ENCODE measurements at places on chromosomes 7 and 10. TPM values are rescaled to one million over a fixed set of nuclear protein-coding genes. Genes with fewer than 3 reads are reported as not detected.

DNA sequence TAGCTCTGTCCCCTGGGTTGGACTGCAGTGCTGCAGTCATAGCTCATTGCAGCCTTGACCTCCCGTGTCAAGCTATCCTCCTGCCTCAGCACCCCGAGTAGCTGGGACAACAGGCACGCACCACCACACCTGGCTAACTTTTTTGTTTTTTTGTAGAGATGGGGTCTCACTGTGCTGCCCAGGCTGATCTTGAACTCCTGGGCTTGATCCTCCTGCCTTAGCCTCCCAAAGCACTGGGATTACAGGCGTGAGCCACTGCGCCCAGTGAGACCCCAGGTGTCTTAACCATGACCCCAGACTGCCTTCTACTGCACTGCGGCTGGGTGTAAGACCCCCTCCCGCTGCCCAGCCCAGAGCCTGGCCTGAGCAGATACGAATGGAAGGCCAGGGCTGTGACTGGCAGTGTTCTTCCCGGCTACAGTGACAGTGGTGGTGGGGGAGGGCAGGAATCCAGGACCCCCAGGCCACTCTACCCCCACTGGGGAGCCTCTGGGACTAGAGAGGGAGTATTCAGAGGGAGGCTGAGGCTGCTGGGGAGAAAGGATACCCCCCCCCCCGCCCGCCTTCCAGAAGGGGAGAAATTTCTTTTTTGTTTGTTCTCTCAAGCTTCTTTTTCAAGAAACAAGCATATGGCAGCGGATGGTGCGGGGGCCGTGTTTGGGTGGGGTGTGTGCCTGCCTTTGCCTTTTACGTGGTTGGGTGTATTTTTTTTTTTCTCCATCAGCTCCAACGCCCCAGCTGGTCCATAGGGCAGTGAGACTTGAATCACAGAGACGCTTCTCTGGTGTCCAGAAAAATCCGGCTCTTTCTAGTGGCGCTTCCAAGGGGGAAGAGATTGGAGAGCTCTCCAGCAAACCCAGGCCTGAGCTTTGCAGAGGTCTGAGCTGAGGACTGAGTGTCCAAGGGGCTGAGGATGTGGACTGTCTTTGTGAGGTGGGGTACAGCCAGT lies 36.6 kb downstream of the GTF2IRD1 start:
- no peaks in the 10 kb centered on the region for H3K36me3 ChIP-seq
- H3K4me3 ChIP-seq: no peak overlapping the region

DNA sequence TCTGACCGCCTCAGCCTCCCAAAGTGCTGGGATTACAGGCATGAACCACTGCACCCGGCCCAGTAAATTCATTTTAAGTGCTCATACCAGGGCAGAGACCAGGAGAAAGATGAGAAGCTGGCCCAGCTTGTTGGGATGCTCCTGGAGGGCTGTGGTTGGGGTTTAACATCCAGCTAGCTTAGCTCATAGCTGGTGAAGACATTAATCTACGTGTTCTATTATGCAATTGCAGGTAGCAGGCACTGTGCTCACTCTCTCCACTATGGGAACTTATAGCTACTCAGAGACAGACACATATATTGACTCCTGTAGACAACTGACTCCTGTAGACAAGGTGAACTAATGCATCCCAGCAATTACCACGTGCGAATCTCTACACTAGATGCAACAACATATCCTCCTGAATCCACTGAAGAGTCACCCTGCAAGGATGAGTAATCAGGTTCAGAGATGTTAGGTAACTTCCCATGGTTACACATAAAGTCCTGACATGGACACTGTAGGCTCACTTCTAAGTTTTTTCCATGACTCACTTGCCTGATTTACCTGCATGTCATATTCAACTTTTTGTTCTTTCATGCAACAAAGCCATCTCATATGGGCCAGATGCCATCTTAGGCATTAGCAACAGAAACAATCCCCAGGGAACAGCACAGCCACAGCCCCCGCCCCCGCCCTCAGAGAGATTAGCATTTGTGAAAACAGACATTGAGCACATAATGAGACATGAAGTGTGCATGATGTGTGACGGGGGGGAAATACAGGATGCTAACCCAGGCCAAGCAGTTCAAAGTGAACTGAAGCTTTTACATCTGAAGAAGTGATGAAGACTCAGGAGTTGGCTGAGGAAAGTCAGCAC lies 37.2 kb downstream of the ERLIN1 start:
- H3K27me3 ChIP-seq: no peaks in the 10 kb centered on the region
- no peak for DNase-seq
- H3K4me1 ChIP-seq: no peaks in the 10 kb centered on the region
- peaks cover 45% of the 10 kb centered on the region for H3K36me3 ChIP-seq
- no peak overlapping the region for H3K4me3 ChIP-seq

DNA sequence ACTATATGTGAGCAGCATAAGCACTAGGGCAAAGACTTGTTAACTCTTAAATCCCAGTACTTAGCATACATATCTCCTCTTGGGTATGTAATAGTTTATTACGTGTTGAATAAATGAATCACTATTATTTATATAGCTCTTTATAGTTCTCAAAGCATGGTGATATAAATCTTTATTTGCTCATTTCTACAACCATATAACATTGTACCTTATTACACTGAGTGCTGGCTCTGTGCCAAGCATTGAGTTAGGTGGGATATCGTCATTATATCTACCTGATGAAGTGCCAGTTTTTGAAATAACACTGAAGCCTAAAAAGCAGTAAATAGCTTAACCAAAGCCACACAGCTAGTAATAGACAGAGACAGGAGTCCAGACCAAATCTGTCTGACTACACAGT lies 27.9 kb downstream of the AHR start:
- no peak overlapping the region for H3K4me3 ChIP-seq
- DNase-seq: no peak

GRCh38 chr7:155326385-155326784 lies 28.7 kb downstream of the INSIG1 start:
- H3K27ac ChIP-seq: no peak overlapping the region
- DNase-seq: no peak
- H3K4me1 ChIP-seq: no peaks in the 10 kb centered on the region

- H3K27me3 ChIP-seq: peaks cover 57% of the 10 kb centered on the region
- H3K4me3 ChIP-seq: no peak overlapping the region
- H3K27ac ChIP-seq: no peak overlapping the region
- no peaks in the 10 kb centered on the region for H3K36me3 ChIP-seq
These were observed 52.0 kb upstream of the STEAP1B start for GRCh38 chr7:22551768-22552513.

SHTN1 gene
- 16.3 TPM for total RNA-seq
